Stimulated activated CD8-positive, alpha-beta memory T cell treated with anti-CD3 and anti-CD28 coated beads, Interleukin-4, amount 100 ng/mL, for 48 hours (primary cell): ENCODE measurements at places on chromosomes 4 and X.

DNA sequence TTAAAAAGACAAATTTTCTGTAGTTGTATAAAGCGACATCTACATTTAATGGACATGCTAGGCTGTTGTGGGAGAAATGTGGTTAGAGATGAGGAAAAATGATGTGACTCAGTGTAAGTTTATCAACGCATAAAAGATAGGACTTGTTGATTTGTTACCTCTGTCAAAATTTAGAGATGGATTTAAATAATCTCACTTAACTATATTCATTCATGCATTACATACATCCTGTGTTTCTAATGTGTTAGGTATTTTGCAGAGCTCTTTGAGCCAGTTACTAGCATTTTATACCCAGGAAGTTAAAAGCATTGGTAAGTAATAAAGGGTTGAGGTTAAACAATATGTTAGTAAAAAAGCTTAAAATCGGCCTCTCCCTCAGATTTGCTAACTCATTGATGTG is 34.3 kb downstream of the METAP1 start:
- DNase-seq, result no peak

DNA sequence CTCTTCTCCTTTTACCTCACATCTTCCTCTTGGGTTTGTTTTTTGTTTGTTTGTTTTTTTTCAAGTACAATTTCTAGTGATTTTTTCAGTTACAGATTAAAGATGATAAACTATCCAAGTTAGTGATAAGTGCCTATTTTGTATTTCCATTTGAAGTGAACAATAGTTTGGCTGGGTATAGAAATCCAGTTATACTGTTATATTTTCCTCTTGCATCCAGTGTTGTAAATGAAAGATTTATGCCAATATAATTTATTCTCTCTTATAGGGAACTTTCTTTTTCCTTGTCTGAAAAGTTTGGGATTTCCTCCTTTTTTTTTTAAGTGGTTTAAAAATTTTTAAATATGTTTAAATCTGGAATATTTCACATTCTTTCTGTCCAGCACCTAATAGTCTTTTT is 169.4 kb downstream of the CPEB2 start:
- DNase-seq, result no peak

DNA sequence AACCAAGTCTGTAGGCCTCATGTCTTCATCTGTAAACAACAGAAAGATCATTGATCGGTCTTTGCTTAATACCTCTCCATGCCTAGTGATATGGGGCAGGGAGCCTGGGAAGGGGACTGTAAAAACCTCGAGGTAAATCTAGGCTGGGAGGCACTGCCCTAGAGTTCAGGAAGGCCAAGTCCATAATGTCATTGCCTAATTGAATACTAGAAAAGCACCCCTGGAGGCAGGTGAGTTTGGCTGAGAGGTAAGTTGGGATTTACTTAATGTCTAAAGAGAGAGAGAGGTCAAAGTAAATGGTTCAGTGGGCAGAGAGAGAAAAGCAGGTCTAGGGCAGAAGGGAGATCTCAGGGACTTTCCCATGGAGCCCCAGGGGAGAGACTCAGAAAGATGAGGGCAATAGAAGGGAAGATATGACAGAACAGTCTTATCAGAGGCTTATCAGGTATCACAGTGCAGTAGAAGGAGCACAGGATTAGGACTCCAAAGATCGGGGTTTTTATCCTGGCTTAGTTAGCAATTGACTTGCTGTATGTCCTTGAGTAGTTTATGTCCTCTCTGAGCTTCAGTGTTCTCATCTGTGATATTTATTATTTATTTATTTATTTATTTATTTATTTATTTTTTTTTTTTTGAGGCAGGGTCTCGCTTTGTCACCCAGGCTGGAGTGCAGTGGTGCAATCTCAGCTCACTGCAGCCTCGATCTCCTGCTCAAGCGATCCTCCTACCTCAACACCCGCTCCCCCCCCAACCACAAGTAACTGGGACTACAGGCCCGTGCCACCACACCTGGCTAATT is 85.2 kb downstream of the SLC16A2 start:
- no peak for DNase-seq

- DNase-seq, result no peak
Observed at GRCh38 chr4:68193194-68193593, 52.3 kb downstream of the TMPRSS11B start.

GRCh38 chr4:74339501-74339900 is 25.4 kb upstream of the EREG start:
- no peak for DNase-seq

DNA sequence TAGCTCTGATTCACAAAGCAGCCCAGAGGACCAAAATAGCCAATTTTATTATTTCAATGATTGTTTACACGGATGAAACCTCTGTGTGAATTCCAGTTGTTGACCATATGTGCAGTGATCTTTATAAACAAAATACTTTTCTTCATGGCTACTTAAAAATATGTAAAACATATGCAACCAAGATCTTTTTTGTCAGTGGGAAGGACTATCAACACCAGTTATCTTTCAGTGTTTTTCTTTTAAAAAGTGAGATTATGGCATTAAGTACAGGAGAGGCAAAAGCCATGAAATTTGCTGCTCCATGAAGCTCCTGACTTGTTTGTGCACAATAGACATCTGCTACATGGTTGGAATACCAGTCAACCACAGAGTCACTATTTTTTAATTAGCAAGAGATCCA is 184.4 kb downstream of the DKK2 start:
- no peak for DNase-seq

DNA sequence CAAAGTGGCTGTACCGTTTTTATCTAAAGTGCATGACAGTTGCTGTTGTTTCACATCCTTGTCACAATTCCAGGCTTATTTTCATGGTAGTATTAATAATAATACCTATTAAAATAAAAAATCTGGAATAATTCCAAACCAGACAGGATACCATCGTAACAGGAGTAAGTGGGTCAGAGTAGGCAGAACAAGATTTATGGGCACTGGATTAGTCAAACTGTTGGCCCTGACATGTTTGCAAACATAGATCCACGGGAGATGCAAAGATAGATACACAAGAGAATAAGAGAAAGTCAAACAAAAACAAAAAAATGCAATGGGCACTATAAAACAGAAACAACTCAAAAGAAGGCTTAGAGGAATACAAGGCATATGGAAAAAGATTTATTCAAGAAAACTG is 449.5 kb upstream of the HS3ST1 start:
- DNase-seq, result no peak
